HFF-Myc (cell line): ENCODE measurements at places on chromosomes 1 and 21.

DNA sequence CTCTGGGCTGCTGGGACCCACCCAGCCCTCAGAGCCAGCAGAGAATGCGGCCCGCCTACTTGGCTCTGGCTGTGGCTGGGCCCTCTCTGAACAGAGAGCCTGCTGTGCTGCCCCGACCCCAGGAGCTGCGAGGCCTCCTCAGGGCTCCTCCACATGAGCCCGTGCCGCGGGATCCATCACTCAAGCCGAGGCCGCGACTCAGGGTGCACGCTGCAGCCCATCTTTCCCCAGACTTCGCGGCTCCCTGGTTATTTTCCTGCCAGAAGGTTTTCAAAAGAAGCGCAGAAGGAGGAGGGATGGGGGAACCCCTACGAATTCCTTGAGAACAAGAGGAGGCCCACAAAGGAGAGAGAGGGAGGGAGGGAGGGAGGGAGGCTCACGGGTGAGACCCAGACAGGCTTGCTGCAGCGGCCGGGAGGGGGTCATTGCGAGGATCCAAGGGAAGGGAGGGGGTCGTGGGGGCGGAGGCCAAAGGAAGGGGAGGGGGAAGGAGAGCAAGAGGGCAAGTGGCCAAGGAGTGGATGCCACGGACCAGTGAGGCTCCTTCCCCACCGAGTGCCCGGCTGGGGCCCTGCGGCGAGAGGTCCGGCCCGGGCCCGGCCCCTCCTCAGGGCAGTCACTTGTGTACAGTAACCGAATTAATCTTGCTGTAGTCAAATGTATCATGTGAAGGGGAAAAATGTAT, 146.8 kb downstream of the CASZ1 start:
- DNase-seq, result no peak

- DNase-seq, result no peak
Observed at GRCh38 chr1:31752952-31753475, 11.1 kb downstream of the ADGRB2 start.

GRCh38 chr1:89286549-89287180, 14.0 kb upstream of the GBP5 start:
- no peak for DNase-seq

DNA sequence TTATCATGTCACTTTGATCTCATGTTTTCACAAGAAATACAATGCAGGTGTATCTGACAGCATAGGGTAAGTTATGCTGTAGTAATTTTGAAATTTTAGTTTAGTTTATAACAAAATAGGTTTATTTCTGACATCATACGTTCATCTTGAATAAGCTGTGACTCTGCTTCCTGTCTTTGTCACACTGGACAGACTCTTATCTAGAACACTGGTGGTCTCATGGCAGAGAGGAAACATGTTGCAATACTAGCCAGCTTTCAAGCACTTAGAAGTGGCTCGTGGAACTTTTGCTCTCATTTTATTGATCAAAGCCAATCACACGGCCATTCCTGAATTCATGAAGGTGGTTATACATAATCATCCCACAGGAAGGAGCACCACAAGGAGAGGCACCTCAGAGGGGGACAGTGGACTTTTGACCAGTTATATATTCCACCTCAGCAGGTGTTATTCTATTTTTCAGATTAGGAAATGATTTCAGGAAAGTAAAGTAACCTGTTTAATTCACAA, 46.5 kb downstream of the CYP2J2 start:
- DNase-seq, result no peak

DNA sequence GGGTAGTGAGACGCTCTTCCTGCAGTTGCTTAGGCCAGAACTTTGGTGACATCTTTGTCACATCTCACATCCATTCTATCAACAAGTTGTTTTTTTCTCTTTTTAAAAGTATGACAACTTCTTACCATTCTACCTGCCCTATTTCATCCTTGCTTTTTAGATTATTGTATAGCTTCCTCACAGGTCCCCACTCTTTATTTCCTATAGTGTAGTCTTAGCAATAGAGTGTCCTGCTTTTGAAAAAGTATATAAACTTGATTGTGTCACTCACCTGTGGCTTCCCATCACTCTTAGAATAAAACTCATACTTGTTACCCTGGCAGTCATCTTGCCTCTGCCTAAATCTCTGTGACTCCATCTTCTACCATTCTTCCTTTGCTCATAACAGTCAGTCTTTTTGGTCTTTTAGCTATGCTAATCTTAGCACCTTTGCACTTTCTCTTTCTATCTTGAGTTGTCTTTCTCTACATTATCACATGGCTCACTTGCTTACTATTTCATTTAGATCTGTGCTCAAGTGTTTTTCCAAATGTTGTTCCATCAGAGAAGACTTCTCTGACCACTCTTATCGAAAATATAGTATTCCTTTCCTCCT, 9.5 kb downstream of the CDC73 start:
- no peak for DNase-seq

DNA sequence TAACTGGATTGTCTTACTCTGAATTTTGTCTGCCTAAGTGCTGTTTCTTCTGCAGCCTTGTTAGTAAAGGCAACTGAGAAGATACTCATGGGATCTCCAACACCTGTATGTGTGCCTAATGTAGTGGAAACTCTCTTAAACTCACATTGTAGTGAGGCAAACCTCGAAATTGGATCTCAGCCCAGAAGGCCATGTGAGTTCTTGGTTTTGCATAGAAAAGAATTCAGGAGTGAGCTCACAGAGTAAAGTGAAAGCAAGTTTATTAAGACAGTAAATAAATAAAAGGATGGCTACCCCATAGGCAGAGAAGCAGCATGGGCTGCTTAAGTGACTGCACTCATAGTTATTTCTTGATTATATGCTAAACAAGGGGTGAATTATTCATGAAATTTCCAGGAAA, 1344.7 kb downstream of the NCAM2 start:
- no peak for DNase-seq

DNA sequence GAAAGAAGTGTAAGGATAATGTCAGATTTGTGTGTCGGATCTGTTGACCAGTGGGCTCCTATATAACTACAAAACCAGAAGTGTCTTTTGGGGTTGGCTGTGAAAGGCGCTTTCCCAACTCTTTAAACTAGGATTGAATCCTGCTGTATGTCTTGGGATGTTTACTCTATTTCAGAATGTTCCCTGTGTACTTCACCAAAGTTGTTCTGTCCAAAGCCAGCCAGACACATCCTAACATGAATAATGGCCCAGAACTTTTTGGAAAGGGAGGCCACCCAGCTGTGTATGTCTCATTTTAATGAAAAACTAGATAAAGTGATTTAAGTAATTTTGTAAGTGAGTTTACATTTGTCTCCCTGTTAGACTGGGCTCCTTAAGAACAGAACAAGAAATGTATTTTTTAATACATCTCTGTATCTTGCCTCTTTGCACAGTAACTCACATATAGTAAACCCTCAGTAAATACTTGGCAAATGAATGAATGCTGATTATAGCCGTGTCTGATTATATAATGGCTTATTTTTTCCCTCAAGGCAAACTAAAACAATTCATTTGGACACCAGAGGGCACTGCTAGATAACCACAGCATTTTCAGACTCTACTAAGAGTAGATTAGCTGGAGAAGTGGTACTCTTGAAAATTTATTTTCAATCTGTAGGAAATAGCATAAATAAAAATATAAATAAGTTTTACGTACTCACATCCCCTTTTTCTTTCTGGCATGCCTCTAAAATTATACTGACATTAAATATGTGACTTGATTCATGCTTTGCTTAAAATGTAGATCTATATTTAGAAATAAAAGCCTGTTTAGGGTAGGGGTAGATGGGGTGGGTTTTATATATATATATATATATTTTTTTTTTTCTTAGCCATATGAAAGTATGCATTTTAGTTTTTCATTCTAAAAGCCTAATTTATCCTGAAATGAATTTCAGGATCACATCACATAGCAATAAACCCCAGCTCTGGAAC, 23.8 kb downstream of the TSEN15 start:
- DNase-seq, result peak; percentile 38

DNA sequence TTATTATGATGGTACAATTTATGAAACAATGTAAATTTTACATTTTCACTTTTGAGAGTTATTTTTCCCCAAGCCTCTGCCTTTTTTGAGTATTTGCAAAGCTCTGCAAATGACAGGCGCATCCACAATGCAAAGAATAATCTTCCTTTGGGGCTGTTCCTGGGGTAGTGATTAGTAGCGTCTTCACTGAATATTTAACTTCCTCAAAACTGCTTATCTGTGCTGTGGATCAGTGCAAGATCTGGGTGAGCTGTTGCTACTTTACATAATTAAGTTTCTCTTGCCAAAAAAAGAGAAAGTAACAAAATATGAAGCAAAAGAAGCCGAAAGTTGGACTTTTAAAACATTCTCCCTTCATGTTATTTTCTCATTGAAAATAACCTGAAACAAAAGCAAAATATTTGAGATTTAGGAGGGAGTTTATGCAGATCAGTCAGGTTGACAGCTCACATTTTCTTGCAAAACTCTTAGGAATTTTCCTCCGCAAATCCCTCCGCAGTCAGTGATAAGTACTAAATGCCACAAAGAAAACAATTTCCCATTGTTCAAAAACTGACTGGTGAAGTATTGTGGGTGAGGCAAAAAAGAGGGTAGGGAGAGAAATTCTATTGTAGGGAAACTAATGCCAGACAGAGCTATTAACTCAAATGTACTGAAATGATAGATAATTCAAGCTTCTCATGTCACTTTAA, 276.4 kb upstream of the B3GALT2 start:
- DNase-seq, result no peak

- DNase-seq, result no peak
Observed at GRCh38 chr21:15966651-15967050, 236.9 kb downstream of the USP25 start.

DNA sequence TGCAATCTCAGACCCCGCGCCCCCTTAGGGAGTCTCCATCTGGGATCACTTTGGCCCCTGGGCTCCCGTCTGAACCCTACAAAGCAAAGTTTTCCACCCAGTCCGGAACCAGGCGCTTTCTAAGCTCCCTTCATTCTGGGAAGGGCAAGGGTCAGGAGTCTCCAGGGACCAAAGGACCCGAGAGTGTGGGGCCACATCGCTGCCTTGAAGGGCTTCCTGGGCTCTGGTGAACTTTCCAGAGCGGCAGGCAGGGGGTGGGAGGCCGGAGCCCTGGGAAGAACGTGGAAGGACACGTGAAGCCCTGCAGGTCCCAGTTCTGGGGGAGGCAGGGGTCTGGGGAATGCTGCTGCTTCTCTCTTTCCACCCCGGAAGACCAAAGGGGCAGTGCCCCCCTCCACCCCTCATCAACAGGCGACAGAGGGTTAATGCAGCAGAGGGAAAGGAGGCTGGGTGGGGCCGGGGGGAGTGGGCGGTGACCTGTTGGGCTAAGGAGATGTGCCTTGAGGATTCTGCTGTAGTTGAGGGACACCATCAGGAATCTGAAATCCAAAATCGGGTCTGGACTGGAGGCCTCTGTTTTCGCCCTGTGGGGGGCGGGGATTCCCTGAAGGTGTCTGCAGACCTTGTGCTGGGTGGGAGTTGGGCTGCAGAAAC, 734 bp downstream of the CDK18 start:
- no peak for DNase-seq

GRCh38 chr1:17149771-17150170, 30.5 kb upstream of the PADI2 start:
- no peak for DNase-seq

- no peak for DNase-seq
Observed at GRCh38 chr1:156247460-156248322, at the start of gene PAQR6. PAQR6 (minus strand) TSS chr1:156248056; CDS start chr1:156246731, 1,325 bp downstream.

- DNase-seq, result no peak
Observed at GRCh38 chr1:166379447-166379846, 212.6 kb upstream of the FAM78B start.

DNA sequence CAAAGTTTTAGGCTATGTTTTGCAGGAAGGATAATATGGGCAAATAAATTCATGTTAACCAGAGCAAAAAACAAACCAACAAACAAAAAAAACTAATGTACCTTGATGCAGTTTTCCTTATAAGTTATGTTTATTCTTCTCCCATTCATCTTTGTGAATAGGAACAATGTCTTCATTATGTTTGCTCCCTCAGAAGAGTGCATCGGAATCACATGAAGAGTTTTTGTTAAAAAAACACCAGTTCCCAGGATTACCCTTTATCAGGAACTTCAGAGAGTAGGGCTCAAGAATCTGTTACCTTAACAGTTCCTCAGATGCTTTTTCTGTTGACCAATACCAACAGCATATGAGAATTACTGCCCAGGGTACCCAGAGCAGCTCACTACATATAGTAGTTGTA, 14.6 kb upstream of the PRRC2C start:
- no peak for DNase-seq

DNA sequence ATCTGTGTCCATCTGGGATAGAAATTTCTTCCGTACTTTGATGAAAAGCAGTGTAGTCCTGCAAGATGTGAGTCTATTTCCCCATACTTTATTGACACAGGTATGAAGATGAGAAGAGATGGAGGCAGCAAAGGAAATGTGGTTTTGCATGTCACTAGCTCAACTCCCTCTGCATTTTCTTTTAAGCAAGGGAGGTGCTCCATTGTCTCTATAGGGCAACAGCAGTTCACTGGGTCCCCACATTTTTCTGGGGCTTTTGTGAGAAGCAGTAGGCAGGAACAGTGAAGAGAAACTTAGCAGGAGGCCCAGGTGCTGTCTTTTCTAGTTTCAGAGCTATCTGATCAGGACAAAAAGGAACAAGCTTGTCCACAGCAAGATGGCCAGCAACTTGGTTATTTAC, 37.1 kb downstream of the C21orf91 start:
- no peak for DNase-seq
